ENCODE measurements at places on chromosomes 7 and 10.

DNA sequence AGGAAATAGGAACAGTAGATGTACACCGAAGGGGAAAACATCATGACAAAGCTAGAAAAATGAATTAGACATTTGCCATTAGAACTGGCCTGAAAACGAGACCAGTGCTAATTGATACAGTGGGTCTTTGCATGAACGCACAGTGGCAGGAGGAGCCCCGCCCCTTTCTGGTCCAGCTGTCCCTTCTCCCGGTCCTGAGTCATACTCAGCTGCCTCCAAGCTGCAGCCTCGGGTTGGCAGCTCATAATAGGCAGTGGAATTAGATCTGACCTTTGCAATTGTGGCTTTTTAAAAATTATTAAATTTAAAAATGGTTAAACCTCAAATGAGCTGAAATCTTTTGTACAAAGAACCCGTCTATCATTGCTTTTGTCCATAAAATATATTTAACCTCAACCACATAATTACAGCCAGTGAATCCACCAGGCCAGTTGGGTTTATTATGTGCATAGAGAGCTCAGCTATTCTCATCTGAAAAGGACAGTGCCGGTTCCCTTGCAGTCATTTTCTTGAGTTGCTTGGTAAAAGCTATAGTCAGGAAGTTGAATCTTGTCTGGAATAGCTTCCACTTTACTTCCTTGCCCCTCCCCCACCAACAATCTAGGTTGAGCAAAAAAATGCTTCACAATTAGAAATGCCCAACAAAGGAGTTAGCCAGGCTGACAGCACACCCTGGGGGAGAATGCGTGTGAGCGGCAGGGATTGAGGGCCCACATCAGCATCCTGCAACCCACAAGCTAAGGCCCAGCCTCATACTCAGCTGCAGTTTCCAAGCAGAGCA lies 147.1 kb downstream of the BUB3 start:
- DNase-seq: no peak

GRCh38 chr7:13117103-13117502 lies 429.7 kb downstream of the ARL4A start:
- no peak for DNase-seq

DNA sequence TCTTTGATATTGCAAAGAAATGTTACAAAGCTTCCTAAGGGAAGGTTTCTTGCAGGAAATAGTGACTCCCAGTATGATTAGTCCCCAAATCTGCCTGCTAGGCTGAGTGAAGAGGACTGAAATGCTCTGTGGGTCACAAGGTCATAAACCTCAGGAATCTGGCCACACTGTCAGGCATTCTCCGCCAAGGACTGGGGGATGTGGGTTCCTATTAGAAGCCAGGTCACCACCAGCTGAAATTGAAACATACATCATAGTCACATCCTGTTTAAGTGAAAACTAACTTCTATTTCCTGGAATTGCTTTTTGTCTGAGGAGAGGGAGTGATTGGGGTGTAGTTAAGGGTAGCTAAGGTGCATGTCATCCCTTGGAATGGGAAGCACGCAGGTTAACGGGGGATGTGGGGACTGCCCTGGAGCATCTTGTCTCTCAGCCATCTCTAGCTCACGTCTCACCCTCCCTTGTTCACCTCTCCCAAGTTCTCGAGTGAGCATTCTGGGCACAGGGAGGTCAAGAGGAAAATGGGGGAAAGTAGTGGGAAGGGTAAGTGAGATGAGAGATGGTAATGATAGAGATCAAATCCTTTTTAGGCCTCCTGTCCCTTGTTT lies 12.0 kb upstream of the GSAP start:
- DNase-seq: no peak

DNA sequence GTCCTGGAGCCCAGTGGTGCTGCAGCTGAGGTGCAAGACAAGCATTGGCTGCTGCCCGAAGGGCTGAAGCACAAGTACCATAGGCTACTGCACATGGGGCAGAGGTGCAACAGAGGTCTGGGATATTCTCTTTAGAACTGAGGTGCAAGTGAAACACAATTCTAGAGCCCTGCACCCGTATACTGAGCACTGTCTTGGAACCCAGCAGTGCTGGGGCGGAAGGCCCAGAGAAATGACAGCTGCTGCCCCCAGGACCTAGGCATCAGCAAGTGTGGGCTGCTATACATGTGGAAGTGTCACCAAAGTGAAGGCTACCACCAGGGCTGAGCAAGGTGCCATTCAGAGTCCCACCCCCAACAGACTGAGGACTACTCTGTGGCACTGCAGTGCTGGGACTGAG lies 393.6 kb upstream of the STEAP1 start:
- no peak for DNase-seq

GRCh38 chr7:20696002-20696605 lies 80.6 kb downstream of the ABCB5 start:
- no peak for DNase-seq

- no peak for DNase-seq
Observed at GRCh38 chr10:100291356-100291755, 4.9 kb upstream of the BLOC1S2 start.

GRCh38 chr10:15661574-15661973 lies 58.1 kb downstream of the ITGA8 start:
- no peak for DNase-seq

DNA sequence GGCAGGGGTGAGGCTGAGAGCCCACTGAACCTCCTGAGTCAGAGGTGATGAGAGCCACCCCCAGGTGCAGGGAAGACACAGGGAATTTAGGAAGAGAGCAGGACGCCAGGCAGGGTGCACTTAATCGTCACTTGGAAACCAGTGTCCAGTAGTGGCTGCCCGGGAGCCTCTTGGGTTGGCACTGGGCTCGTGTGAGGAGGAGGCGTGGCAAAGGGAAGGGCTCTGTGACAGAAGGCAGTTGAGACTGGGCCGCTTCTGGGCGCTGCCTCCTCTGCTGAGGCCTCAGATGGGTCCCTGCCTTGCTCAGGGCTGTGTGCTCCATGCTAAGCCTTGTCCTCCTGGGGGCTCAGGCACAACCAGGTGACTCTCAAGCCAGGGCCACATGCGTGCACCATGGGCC lies 13.3 kb downstream of the RET start:
- no peak for DNase-seq

All from stimulated activated CD8-positive, alpha-beta memory T cell treated with anti-CD3 and anti-CD28 coated beads, Interleukin-4, amount 100 ng/mL, for 4 hours (primary cell).